Effector CD4-positive, alpha-beta T cell (primary cell): ENCODE measurements at places on chromosomes 12 and 14.

DNA sequence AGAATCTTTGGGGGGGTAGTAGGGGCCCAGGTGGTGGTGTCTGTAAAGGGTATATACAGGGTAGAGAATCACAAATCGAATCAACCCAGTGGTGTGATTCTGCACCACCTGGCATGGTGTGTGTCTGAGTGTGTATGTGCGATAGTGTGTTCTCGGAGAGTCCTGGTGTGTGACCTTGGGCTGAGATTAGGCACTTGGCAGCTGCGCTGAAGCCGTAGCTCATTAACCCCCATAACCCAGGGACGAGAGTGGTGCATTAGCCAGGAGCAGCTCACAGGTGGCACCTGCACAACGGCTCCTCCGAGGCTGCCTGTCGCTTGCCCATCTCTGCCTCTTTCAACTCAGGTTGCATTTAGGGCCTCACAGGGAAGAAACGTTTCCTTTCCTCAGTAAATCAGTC is 15.6 kb upstream of the TESC start:
- no peak for DNase-seq

DNA sequence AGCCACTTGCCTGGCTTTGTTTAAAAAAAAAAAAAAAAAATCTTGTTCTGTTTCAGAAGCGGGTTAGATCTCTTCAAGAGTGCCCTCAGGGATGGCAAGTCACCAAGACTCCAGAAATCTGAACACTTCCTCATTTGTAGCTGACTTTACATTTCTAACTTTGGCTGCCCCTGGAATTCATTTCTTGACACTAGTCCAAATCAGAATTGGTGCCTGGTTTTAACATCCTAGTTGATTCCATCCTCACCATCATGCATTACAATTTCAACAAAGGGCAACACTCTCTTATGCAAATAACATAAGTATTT is 295.5 kb downstream of the RMST start:
- DNase-seq = no peak

GRCh38 chr14:104770072-104770579 is 17.2 kb downstream of the SIVA1 start:
- no peak for DNase-seq

DNA sequence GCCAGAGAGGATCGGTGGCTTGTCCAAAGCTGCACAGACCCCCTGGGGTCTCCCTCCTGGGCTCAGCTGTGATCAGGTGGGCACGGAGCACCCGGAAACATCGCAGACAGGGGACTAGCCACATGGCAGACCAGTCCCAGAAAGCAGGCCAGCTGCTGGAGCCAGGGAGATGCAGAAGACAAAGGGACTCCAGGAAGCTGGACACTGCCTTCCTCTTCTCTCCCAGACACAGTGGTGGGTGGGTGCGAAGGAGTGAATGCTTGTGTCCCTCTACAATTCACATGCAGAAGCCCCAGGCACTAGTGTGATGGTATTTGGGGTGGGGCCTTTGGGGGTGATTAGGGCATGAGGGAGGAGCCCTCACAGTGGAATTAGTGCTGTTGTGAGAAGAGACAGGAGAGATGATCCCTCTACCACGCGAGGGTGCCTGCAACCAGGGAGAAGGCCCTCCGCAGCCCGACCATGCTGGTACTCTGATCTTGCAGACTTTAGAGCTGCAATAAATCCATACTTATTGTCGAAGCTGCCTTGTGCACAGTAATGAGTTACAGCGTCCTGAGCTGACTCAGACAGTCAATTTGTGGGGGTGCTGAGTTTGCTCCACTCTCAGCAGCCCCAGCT is 95.2 kb downstream of the CALM1 start:
- DNase-seq = no peak

DNA sequence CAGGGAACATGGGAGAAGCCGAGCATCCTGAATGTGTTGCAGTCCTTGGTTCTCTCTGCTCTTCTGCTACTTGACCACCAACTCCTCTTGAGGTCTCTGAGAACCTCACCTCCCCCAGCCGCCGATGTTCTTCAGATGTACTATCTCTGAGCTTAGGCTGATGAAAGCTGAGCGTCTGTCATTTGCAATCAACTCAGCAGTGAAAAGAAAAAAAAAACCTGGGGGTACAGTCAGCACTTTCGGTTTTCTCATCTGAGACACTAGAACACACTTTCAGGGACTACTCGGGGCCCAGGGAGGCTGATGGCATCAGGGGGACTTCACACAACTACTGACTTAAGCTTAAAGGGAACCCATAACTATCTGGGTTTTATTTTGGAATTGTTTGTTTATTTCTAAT is 9.6 kb upstream of the FLVCR2 start:
- no peak for DNase-seq

GRCh38 chr12:76308866-76309265 is 39.3 kb downstream of the BBS10 start:
- DNase-seq = no peak
